ENCODE measurements at places on chromosomes 6 and 20.
A peak's percentile ranks its signal among the peaks of the same experiment; 100 is the strongest.

DNA sequence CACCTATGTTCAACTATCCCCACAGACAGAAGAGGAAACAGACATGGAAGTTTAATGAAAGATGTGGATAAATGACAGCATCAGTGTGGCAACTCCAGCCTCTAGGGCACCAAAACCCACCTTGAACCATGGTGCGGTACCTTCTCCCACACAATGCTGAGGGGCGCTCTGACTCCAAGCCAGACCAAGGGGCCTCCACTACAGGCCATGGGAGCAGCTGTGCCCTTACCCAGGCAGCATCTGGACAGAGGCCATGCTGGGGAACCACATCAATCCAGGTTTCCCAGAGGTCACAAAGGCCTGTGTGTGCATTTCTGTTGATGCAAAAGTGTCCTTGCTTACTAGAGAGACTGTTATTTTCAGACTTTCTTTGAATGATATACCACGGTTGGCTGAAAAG is 4.1 kb downstream of the PRR18 start:
- DNase-seq = no peak

- no peak for DNase-seq
These were observed 47.9 kb upstream of the ARID1B start for GRCh38 chr6:156729248-156729647.

DNA sequence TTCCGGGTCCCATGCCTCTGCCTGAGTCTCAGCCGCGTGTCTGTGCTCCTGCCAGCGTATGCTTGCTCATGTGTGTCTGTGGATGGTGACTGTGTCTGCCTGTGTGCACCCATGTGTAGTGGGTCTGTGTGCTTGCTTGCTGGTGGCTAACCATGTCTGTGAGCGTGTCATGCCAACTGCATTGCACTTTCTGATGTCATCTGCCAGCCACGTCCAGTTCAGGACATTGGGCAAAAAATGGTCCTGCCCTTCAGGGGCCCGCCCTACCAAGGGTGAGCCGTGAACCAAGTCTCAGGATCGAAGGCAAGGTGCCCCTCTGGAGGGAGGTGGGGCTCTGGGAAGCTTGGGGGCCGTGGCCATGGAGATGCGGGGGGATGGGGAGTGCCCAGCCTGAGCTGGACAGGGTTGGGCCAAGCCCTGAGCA is 9.4 kb upstream of the ZBTB46 start:
- no peak for DNase-seq

DNA sequence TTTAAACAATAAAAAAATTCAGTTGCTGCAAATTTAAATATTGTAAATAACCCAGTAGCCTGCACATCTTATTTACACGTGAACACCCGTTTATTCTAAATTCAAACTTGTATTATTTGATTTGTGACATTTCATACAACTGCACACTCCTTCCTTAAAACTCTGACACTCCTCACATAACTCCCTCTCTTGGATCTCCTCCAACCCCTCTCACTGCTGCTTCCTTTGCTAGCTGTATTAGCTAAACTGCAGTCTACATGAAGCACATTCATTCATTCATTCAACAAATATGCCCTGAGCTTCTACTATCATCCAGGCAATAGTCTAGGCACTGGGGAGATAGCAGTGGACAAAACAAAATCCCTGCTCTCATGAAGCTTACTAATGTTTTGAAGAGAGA is 47.0 kb downstream of the FBXL4 start:
- no peak for DNase-seq

DNA sequence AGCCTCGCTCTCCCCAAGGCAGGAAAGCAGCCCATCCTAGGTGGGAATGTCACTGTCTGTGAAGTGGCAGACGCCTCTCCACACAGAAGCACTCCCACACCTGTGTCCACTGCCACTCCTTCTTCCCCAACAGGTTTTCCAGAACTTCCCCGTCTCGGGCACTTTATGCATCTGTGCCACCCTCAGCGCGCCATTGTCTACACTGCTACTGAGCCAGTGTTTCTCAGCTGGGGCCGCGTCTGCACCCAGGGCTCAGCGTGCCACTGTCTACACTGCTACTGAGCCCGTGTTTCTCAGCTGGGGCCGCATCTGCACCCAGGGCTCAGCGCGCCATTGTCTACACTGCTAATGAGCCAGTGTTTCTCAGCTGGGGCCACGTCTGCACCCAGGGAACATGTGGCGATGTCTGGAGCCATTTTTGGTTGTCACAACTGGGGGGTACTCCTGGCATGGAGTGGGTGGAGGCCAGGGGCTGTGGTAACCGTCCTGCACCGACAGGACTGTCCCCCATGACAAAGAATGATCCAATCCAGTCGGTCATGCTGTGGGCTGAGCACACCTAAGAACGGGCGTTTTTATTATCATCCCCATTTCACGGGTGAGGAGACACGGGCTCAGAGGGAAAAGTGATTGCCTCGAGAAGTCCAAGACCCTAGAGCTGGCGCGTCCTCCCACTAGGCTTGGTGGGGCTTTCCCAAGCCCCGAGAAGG is 41.7 kb upstream of the ZBP1 start:
- DNase-seq = no peak

GRCh38 chr6:39753725-39754045 is 28.5 kb upstream of the KIF6 start:
- no peak for DNase-seq

DNA sequence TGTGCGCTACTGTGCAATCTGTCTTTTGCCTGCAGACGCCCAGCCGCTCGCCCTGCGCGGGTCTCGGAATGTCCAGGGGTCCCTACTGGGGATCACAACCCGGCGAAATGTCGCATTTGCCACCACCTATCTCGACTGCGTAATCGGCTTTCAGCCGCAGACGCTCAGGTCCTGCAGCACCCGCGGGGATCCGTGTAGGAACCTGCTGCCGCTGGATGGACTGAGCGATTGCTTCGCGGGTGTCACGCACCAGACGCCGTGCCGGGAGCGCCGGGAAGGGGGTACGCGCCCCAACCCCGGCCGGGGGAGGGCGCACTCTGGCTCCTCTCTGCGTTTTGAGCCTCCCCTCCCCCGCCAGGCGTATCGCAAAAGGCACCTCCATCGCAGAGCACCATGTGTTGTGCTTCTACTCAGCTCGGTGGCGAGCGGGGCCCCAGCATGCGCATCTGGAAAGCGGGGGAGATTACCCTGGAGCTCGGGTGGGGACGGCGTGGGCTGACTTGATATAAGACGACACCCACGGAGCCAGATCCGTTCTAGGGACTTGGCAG is 747 bp upstream of the PTPRA start:
- peak; percentile 39 for DNase-seq

- no peak for DNase-seq
These were observed 747.6 kb downstream of the HDGFL1 start for GRCh38 chr6:23316931-23317330.

DNA sequence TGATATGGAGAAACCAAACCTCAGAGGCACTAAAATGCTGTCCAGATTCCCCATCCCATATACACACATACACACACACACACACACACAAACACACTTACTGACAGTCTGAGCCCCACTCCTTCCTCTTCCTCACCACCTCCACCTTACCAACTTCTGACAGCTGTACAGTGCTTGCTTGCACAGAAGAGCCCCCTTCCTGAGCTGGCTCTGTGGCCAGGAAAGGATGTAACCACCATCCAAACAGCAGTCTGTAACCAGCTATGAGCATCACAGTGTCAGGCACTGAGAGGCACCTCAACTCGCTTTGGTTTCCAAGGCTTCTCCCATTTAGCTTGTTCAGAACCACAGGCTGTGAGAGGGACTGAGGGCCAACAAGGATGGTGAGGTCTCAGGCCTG is 5.9 kb upstream of the C6orf136 start:
- no peak for DNase-seq

- no peak for DNase-seq
These were observed 12.2 kb downstream of the BRD2 start for GRCh38 chr6:32980488-32981038.

DNA sequence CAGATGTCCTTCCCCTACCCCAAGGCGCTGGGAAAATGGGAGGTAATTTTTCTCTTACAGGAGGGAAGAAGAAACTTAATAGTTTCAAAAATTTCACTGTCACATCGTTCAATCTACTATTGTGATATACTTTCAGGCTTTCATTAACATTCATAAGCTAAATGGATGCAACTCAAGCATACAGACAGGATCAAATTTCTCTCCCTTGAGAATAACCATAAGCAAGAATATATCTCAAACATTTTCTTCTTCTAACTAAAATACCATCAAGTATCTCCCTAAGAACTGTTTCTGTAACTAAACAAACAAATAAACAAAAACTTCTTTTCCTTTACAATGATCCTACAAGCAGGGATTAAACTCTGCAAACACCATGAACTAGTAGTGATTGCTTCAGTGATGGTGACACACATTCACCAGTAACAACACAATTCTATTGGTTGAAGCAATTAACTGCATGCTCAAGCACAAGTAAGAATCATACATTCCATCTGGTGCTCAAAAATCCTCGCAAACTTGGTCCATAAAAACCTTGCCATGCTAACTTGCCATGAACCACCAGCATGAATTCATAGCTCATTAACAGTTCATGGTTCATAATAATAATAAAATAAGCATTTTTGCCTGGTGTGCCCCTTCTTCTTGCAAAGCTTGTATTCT is 183.8 kb downstream of the PTPRK start:
- DNase-seq = no peak

DNA sequence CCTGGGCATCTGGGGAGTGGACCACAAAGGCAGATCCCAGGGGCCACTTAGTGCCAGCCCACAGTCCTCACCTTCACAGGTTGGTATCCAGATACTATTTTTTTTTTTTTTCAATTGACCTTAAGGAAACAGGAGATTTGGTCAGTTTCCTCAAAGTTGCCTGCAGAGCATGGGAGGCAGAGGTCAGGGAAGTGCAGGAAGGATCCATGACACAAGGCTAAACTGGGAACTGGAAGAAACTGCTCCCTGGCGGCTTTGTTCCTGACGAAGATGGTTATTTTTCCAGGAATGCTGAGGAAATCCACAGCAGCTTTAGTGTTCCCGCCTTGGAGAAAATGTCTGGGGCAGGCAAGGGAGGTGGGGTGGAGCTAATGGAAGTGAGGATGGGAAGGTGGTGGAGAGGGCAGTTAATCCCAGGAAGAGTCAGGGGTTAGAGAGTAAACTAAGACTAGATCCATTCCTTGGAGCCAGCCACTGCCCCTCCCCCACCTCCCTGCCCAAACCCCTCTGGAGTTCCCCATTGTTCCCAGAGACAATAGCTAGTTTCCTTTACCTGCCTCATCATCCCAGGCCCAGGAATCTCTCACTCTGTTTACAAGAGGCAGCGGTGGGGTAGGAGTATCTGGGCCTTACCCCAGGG is 14.3 kb upstream of the MYMX start:
- DNase-seq = no peak

Data from NCI-H510A (cell line).